ENCODE measurements at places on chromosomes 6 and 20. TPM values are rescaled to one million over a fixed set of nuclear protein-coding genes. Genes with fewer than 3 reads are reported as not detected.

DNA sequence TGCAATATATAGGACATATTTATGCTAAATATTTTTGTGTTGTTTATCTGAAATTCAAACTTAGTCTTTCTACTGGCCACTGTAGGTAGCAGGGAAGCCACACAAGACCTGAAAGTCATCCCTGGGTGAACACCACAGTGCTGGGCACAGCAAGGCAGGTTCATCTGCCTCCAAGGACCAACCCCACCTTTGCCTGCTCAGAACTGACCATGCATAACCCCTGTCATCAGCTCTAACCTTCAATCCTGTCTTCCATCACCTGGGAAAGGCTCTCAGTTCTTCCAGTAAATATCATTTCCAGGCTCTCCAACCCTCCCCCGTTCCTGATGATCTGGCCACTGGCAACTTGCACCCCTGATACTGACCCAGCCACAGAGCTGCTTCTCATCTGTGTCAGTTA, 32.7 kb upstream of the CST7 start:
- DNase-seq, result no peak

GRCh38 chr6:154951345-154952200, 43.5 kb upstream of the TIAM2 start:
- no peak for DNase-seq

DNA sequence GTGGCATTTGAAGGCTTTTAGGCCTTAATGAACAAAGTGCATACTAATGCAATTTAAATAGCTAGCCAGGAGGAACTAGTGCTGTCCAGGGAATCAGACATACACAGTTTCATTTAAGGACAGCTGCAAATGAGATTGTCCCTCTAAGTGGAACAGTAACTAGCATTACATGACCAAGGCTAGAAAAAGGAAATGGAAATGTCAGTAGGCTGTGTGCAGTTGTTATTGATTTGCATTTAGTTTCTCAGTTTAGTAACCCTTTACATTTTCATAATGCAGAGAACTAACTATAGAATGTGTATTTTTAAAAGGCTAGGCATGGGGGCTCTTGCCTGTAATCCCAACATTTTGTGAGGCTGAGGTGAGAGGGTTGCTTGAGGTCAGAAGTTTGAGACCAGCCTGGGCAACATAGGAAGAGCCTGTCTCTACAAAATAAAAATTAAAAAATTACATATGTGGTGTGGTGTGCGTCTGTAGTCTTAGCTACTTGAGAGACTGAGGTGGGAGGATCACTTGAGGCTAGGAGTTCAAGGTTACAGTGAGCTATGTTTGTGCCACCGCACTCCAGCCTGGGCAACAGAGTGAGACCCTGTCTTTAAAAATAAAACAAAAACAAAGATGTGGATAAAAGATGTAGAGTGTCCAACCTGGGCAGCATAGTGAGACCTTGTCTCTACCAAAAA, 468.0 kb downstream of the UTRN start:
- DNase-seq, result no peak

GRCh38 chr20:62821726-62822210, 4.9 kb downstream of the COL9A3 start:
- no peak for DNase-seq

DNA sequence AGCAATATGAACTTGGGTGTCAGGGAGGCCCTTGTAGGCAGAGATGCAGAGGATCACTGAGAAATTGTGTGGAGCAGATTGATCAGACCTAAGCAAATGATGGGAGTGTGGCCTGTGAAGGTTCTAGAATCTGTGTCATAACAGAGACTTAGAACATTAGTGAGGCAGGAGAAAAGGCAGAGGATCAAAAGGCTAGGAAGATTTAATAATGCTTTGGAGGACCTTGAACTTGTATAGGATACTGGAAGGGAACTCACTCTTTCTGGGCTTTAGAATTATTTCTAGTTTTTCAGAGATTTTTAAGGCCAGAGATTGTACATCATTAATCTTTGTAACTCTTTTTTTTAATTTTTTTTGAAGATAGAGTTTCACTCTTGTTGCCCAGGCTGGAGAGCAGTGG, at the start of gene TSBP1:
TSS of gene TSBP1 (minus strand) at position 101 of the 400 bp plus-strand sequence. CDS start 197 bp downstream, outside the sequence.
- no peak for DNase-seq

GRCh38 chr6:4756247-4756646, 20.0 kb upstream of the CDYL start:
- no peak for DNase-seq

- no peak for DNase-seq
These were observed 430.4 kb downstream of the GJA1 start for GRCh38 chr6:121865811-121866210.

GRCh38 chr6:109182578-109182977, 87.3 kb downstream of the CEP57L1 start:
- DNase-seq, result no peak

DNA sequence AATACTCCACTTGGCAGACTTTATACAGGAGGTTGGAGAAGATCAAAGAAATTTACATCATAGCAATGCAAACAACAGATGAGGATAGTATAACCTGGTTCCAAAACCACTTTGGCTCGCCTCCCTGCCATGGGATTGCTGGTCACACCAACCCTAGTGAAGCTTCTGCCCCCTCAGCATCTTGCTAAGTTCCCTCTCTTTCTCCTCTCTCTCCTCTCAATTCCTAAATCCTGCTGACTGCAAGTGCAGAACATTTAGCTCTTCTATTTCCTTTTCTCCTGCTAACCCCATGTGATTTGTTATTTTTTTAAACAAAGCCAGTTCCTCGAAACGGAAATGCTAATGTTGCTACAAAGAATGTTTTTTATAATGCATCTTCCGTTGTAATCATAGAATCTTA, 50.3 kb upstream of the LY86 start:
- DNase-seq, result peak; percentile 57

GRCh38 chr6:152636609-152637295, 410 bp downstream of the SYNE1 start:
- DNase-seq, result peak; percentile 82

DNA sequence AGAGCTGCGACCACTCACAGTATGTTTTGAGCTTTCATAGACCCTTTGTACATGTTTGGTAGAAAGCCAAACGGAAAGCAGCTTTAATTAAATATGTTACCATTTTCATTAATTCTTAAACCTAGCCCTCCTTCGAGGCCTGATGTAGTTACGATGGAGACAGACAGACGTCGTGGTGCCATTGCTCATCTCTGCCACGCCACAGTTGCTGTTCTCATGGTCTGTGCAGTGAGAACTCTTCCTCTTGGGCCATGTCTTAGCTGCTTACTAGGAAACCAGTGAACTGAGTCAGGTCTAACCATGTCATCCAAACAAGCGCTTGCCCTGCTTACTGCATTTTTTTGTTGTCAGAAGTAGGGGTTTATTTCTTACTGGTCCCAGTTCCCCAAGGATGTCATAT, 62.8 kb downstream of the SNX9 start:
- DNase-seq, result no peak

- no peak for DNase-seq
These were observed 111.2 kb upstream of the CNKSR3 start for GRCh38 chr6:154621686-154622085.

DNA sequence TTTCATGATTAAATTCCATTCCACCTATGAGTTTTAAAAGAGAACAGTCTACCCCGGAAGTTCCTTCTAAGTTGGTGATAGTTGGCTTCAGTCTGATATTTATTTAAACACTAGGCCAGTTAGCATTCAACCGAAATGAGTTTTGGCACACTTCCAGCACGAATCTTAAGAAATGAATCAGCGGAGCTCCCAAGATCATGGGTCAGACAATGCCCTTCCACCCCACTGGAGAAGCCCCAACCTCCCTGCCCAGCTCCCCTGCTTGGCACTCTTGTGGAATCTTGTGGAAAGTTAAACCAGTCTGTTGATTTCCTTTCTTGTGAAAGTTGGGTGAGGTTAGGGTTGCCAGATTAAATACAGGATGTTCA, 64.3 kb downstream of the MKKS start:
- DNase-seq, result peak; percentile 66

- no peak for DNase-seq
These were observed 90.5 kb upstream of the VGLL2 start for GRCh38 chr6:117174835-117175360.

GRCh38 chr6:116100419-116101301, at the start of gene NT5DC1:
Gene NT5DC1 (plus strand): TSS chr6:116100853. CDS start chr6:116100931, 78 bp downstream.
- DNase-seq, result peak; percentile 95

GRCh38 chr20:52118016-52118623, 73.5 kb downstream of the ZFP64 start:
- no peak for DNase-seq

DNA sequence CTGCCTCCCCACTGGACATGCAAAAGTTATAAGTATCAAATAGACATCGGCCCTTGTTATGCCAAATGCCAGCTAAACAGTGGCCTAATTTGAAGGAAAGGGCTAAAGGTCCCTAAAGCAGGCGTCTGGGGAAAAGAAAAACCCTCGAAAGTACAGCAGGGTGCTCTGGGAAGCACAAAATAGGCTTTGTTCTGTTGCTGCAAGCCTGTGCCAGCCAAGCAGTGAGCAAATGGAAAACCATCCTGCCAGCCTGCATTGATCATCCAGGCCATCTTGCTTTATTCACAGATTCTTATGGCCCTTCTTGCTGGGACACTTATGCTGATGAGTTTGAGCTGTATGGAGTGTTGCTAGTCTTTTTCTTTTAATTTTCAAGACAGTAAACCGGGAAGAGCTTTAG, 62.2 kb upstream of the PLEKHG1 start:
- no peak for DNase-seq

- peak; percentile 47 for DNase-seq
These were observed 32.9 kb downstream of the PKIG start for GRCh38 chr20:44615169-44615791.

DNA sequence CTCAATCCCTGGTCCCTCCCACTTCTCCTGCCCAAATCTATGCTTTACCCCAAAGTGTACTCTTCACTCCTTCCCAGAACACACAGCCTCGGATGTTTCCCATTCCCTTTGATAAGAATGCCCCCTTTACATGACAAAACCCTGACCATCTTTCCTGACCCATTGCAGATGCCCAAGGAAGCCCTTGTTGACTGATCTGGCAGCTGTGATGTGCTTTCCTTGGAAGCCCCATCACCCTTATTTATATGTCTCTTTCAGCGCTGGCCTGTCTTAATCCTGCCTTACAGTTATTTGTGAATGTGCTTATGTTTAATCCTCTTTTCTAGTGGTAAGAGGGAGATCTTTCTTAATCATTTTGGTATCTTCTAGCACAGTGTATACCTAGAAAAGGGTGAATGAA, 523.1 kb downstream of the CD83 start:
- no peak for DNase-seq

DNA sequence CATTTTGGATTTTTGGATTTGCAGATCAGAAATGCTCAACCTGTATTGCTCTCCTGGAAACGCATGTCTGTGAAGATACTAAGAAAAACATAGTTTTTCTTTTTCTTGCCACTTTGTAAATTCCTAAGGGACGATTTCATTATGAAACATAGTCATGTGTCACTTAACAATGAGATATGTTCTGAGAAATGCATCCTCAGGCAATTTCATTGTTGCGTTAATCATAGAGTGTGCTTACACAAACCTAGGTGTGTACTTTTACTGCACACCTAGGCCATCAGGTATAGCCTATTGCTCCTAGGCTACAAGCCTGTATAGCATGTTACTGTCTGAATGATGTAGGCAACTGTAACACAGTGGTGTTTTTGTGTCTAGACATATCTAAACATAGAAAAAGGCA, 13.4 kb upstream of the THEMIS start:
- no peak for DNase-seq

DNA sequence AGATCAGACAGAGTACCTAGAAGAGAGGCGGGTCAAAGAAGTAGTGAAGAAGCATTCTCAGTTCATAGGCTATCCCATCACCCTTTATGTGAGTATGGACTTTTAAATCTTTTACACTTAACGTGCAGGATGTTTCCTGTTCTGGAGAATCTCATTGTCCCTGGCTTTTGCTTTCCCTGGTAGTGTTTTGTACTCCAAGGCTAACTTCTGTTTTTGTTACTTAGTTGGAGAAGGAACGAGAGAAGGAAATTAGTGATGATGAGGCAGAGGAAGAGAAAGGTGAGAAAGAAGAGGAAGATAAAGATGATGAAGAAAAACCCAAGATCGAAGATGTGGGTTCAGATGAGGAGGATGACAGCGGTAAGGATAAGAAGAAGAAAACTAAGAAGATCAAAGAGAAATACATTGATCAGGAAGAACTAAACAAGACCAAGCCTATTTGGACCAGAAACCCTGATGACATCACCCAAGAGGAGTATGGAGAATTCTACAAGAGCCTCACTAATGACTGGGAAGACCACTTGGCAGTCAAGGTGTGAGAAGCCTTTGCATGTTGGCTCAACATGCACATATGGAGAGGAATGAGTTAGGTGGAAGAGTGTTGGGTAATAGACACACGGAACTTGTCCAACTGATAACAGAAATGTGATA, 3.3 kb downstream of the HSP90AB1 start:
- DNase-seq, result no peak

- no peak for DNase-seq
These were observed 6.1 kb downstream of the RIN2 start for GRCh38 chr20:19764207-19764606.

The POPDC3 gene
- not detected for total RNA-seq

The SRSF12 gene
- 1.6 TPM for total RNA-seq

The TMX4 gene
- 54.2 TPM for total RNA-seq

The TSPO2 gene
- not detected for total RNA-seq

The LAMA4 gene
- total RNA-seq, result 71.4 TPM

The MEP1A gene
- not detected for total RNA-seq

The CCDC170 gene
- total RNA-seq, result 5.4 TPM

The TPD52L1 gene
- total RNA-seq, result 54.1 TPM

The ZFP57 gene
- not detected for total RNA-seq
